ENCODE measurements at places on chromosomes 1 and 21.

DNA sequence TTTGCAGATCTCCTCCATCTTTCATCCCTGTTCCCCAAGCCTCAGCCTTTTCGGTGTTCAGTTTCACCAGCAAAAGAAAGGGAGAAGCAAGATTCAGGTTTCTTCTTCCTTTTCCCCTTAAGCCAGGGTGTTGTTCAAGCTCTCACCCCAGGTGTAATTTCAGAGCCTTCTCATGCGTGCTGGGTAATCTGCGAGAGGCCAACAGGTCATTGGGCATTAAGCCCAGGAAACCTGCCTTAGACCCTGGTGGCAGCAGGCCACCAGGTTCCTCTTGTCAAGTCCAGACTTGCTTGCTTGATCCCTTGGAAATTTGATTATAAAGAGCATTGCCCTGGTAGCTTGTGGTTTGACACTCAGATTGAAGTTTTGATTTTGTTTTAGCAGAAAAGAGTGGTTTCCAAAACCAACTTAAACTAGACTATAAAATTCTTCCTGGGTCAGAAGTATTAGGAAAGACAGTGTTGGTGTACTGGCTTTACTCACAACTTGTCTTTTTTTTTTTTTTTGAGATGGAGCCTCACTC, 6.9 kb downstream of the AKR1A1 start:
- no peak for DNase-seq

- DNase-seq = no peak
Measured at GRCh38 chr1:14850563-14850962, 252.1 kb downstream of the KAZN start.

DNA sequence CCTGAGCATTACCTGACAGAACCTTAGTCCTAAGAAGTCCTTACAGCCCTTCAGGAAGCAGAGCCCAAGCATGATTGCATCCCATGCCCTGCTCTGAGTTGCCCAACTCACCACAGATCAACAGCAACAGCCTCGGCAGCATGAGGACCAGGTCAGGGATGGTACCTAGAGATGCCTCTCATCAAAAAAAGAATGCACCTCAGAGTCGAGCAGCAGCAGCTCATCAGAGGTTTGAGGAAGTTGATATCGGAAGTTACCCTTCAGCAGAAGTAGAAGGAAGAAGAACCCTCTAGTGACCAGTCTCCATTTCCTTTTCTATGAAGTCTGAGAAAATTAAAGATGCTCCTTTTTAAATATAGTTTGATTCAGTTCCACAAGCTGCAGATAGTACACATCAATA, at the start of gene FCRL1:
FCRL1 (minus strand) TSS at position 225 of the 400 bp plus-strand sequence; CDS start at position 142, 83 bp downstream.
- no peak for DNase-seq

GRCh38 chr1:210250665-210250997, 18.0 kb downstream of the SERTAD4 start:
- no peak for DNase-seq

- peak; percentile 88 for DNase-seq
Measured at GRCh38 chr1:109643385-109644230, 12.3 kb upstream of the GSTM4 start.

DNA sequence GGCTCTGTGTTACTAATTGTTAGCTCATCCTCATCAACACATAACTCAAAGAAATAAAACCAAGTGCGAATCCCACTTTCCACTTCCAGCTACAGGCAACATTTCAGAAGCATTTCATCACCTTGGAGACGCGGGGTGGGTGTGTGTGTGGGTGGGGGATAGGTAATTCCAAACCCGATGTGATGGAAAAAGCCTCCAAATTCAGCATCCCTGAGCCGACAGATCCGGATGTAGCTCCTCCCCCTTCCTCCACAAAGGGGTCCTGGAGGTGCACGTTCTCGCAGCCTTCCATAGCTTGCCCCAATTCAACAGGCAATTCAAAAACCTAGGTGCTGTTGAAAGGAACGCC, 486 bp downstream of the HSPA13 start:
- no peak for DNase-seq

GRCh38 chr1:48462716-48463302, 9.2 kb downstream of the SPATA6 start:
- no peak for DNase-seq

DNA sequence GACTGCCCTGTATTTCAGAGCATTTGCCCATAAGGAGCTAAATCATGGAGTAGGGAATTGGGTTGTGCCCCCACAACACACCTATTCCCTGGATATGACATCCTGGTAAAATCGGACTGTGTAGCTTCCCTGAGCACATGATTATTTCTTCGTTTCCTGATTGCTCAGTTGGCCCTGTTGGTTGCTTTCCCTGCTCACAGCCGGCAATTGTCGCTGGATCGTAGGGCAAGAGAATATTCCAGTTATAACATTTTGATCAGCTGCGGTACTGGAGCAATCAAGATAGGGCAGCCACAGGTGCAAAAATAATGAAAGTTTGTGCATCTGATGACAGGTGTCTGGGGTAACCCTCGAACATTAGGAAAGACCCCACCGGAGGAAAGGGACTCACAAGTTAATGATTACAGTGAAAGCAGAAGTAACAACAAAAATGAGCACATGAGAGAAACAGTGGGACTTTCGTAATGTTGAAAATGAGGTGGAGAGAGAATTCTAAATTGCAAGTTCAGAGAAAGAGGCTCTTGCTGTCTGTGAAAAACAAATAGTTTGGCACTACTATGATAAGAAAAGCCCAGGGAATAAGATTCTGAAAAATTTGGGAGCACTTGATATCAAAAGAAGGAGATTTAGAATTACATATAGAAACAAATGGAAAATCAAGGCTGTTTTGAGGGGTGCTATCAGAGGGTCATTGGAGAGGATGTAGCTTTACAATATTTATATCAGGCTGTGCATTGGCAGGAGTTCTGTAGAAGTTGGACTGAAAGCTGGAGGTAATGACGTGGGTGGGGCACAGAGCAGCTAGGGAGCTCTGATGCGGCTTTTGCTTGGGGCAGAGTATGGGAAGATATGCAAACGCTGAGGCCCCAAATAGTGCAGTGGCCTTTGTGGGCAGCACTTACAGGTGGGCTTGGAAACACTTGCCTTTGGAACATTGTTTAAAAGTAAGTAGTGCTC, at the start of gene MAB21L3:
MAB21L3 (plus strand) TSS at position 833 of the 957 bp plus-strand sequence. CDS start 1,217 bp downstream, outside the sequence.
- no peak for DNase-seq

- DNase-seq = no peak
Measured at GRCh38 chr1:26690576-26691031, 5.2 kb upstream of the ARID1A start.

DNA sequence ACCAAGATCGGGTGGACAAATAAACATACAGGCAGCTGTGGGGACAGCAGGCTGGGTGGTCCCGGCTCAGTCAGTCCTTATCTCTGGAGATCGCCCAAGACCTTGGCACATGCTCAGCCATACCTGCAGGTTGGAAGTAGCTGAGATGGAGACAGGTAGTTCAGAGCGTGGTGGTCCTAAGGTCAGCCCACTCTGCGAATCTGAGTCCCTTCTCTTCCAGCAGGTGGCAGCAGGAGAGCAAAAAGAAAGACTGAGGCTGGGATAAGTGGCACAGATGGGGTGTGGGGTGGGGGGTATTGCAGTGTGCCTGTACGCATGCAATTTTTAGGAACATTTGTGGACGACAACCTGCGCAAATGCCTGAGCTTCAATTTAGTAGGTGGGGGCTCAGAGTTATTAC, 104.9 kb downstream of the TENT5C start:
- DNase-seq = no peak

DNA sequence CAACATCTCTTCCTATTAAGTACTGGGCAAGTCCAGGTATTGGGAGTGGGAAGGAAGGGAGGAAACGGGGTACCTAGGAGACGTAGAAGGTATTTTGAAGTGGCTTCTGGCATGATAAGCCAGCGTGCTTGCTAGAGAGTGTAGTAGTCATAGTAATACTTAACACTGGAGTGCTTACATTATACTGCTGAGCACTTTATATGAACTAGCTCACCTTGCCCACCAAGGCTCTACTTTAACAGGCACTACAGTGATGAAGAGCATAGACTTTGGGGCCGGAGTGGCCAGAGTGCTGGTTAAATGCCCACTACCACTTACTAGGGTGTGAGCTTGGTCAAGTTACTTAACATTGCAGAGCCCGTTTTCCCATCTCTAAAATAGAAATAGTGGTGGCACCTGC, 61.7 kb downstream of the ACP6 start:
- DNase-seq = no peak

DNA sequence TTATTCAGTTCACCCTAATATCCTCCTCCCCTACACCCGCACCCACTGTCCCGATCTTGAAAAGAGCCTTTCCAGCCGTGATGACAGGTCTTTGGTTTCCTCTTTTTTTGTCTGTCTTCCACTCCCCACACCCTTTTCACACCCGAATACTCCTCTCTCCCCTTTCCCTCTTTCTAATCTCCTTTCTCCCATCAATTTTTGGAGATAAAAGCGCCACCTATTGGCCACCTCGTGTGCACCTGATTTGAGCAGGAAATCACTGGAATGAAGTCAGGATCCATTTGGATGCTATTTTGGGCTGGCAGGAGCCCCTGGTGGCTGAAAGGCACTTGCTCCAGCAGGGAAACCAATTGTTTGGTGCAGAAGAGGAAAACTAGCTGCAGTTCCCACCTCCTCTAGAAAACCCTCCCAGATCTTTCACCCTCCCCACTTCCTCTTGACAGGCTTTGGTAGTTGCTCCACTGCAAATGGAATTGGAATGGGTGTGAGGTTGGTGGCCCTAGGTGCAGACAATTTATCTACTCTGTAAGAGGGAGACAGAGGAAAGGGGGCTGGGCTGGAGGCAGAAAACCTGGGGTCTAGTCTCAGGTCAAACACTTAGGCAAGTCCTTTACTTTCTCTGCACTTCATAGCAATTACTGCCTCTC, 8.4 kb downstream of the FOXE3 start:
- peak; percentile 20 for DNase-seq

- DNase-seq = peak; percentile 70
Measured at GRCh38 chr1:35577071-35577998, 4.2 kb downstream of the TFAP2E start.

DNA sequence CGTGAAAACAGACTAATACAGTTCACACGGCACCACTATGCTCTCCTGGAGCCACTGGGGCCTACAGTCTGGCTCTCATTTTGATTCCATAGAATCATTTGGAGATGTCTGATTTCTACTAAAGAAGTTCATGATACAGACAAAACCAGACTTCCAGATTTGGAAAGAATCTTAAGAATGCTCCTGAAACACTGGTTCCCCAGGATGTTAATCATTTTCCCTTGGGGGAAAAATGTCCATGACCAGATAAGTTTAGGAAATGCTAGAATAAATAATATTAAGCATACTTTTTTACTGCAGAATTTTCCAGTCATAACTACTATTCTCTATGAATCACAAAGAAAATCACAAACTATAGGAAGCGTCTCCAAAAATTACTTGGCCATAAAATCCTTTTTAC, 63.0 kb upstream of the RGS7 start:
- no peak for DNase-seq

GRCh38 chr1:66283622-66284041, 250.3 kb upstream of the SGIP1 start:
- DNase-seq = no peak
